ENCODE measurements at places on chromosomes 7 and 10. TPM values are rescaled to one million over a fixed set of nuclear protein-coding genes. Genes with fewer than 3 reads are reported as not detected.

GRCh38 chr10:62195675-62195926 lies 73.0 kb downstream of the RTKN2 start:
- DNase-seq: no peak

- DNase-seq: no peak
Observed at GRCh38 chr7:22435720-22436119, 64.3 kb downstream of the STEAP1B start.

Gene KCNH2
- polyA plus RNA-seq: 0.20 TPM

Gene SSC4D
- polyA plus RNA-seq: 1.3 TPM

Measured in psoas muscle (tissue), 8 donors.